ENCODE measurements at places on chromosomes 1 and 21. TPM values are rescaled to one million over a fixed set of nuclear protein-coding genes. Genes with fewer than 3 reads are reported as not detected.

DNA sequence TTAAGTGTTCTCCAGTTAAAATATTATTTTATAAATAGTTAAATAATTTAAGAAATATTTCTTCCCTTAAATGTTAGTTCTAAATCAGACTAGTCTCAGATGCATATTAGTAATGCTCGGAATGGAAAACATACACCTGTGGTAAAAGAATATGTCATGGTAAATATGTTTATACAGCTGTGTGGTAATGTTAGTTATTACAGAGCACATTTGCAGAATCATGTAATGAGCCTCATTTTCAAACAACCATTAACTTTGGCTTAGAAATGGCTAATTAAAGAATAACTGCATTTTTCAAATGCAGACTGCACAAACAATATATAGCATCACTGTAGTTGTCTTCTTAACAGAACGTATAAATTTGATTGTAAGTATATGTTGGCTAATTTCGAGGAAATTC, 90.3 kb downstream of the DISP1 start:
- H3K4me1 ChIP-seq: no peaks in the 10 kb centered on the region
- H3K36me3 ChIP-seq: no peaks in the 10 kb centered on the region
- no peak for DNase-seq
- H3K27me3 ChIP-seq: no peaks in the 10 kb centered on the region
- no peak overlapping the region for H3K27ac ChIP-seq
- no peak overlapping the region for H3K4me3 ChIP-seq

- H3K4me3 ChIP-seq: no peak overlapping the region
- no peaks in the 10 kb centered on the region for H3K36me3 ChIP-seq
- H3K4me1 ChIP-seq: no peaks in the 10 kb centered on the region
- H3K27me3 ChIP-seq: no peaks in the 10 kb centered on the region
- no peak overlapping the region for H3K27ac ChIP-seq
Measured at GRCh38 chr1:48207536-48208075, 14.9 kb upstream of the SLC5A9 start.

The FCMR gene
- total RNA-seq: 393 TPM

The ZNF683 gene
- not detected for total RNA-seq

GRCh38 chr1:200610846-200611245, 9.7 kb downstream of the KIF14 start:
- H3K4me3 ChIP-seq: no peak overlapping the region
- no peak overlapping the region for H3K27ac ChIP-seq
- H3K27me3 ChIP-seq: no peaks in the 10 kb centered on the region
- H3K36me3 ChIP-seq: no peaks in the 10 kb centered on the region
- DNase-seq: no peak
- no peaks in the 10 kb centered on the region for H3K4me1 ChIP-seq

DNA sequence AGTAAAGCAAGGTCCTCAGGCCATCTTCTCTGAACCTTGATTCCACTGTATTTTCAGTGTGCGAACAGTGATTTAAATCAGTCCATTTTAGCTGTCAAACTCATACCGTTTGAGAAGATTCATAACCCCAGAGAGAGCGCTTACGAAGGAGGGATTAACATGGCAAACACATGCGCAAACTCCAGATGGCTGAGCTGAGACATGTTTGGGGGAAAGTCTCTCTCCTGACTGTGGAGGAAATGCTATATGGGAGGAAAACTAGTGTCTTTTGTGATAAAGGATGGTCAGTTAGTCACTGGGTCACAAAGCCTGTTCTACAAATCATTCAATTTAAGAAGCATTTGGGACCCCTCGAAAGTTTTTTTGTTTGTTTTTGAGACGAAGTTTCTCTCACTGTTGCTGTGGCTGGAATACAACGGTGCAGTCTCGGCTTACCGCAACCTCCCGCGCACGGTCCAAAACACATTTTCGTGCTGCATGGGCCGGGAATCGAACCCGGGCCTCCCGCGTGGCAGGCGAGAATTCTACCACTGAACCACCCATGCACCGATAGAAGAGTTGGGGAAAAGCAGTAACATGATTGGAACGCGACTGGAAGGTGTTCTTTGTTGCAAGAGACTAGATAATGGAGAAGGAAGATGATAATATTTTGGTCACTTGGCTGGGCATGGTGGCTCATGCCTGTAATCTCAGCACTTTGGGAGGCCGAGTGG, 58.4 kb upstream of the CXADR start:
- no peaks in the 10 kb centered on the region for H3K4me1 ChIP-seq
- H3K27me3 ChIP-seq: no peaks in the 10 kb centered on the region
- H3K4me3 ChIP-seq: no peak overlapping the region
- no peak for DNase-seq

DNA sequence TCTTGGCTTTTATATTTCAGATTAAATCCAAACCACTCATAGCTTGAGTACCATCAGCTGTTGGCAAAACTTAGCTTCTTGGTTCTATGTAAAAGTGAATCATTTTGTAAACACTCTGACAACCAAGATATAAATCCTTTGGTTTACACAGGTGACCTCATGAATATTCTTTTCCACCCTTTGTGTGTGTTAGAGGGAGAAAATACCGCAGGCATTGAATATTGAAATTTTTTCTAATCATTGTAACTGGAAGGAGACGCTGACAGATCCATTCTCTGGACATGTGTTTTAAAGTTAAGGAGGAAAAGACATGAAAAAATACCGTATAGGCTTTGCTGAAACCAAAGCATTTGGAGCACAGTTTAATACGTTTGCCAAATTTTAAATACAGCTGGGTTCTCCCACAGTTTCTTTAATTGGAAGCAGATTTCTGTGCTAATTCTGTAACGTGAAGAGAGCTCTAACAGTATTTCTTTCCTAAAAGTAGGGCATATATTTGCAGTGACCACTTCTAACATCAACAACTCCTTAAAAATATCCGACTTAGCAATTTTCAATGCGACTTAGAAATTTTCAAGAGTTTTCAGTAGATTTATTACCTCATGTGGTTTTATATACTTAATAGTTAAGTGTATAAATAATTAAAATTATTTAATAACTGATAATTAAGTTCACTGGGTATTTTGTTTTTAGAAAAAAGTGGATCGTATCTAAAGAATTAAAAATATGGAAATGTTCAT, 388.2 kb downstream of the USP25 start:
- no peak for DNase-seq
- no peaks in the 10 kb centered on the region for H3K4me1 ChIP-seq
- H3K36me3 ChIP-seq: no peaks in the 10 kb centered on the region

- H3K4me3 ChIP-seq: no peak overlapping the region
- no peaks in the 10 kb centered on the region for H3K27me3 ChIP-seq
Measured at GRCh38 chr1:12469493-12469892, 148.5 kb downstream of the DHRS3 start.

DNA sequence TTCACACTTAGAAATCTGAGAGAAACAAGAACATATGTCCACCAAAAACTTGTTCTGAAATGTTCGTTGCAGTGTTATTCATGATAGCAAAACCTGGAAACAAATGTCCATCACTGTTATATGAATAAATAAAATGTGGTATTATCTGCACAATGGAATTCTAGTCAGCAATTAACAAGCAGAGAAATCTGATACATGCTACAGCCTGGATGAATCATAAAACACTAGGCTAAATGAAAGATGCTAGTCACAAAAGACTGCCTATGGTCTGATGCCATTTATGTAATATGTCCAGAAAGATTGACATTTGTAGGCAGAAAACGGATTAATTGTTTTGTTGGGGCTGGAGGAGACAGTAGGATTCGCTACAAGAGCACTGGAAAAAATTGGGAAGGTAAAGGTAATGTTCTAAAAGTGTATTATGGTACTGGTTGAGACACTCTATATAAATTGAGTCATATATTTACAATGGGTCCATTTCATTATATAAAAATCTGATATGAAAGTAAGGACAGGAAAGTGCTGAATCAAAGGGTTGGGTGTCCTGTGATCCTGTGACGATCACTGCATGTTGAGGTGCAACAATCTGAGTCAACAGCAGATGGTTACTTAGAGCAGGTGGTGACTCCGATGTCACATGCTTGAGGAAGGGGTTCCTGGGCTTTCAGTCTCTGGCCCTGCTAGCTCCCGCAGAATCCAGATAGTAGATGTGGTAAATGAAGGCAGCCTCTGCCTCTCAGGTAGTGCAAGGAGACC, 102.1 kb upstream of the NBPF4 start:
- H3K27me3 ChIP-seq: no peaks in the 10 kb centered on the region
- no peaks in the 10 kb centered on the region for H3K4me1 ChIP-seq
- H3K27ac ChIP-seq: no peak overlapping the region
- H3K36me3 ChIP-seq: no peaks in the 10 kb centered on the region
- no peak for DNase-seq

The CASQ1 gene
- not detected for total RNA-seq

Data from CD4-positive, CD25-positive, alpha-beta regulatory T cell (primary cell).